Activated CD8-positive, alpha-beta memory T cell treated with anti-CD3 and anti-CD28 coated beads, Interleukin-2, amount 10 ng/mL, durations not matched to agents 7 days and 5 days (primary cell): ENCODE measurements at places on chromosomes 6 and 20.

DNA sequence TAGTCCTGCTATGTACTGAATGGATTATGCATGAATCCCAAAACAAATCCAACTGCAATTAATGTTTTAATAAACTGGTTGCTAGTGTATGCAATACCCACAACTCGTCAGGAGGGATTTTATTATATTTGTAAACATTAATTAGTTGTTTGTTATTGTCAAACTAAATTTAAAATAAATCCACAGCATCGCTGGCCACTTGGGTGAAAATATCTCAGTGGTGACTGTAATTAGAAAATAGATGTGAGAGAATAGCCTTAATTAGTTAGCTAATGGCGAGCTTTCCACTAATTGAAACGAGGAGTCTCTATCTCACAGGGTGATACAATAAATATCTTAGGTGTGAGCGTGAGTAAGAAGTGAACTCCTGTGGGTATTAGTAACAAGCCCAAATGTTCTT lies 176.8 kb downstream of the LINC00237 start:
- no peak for DNase-seq

DNA sequence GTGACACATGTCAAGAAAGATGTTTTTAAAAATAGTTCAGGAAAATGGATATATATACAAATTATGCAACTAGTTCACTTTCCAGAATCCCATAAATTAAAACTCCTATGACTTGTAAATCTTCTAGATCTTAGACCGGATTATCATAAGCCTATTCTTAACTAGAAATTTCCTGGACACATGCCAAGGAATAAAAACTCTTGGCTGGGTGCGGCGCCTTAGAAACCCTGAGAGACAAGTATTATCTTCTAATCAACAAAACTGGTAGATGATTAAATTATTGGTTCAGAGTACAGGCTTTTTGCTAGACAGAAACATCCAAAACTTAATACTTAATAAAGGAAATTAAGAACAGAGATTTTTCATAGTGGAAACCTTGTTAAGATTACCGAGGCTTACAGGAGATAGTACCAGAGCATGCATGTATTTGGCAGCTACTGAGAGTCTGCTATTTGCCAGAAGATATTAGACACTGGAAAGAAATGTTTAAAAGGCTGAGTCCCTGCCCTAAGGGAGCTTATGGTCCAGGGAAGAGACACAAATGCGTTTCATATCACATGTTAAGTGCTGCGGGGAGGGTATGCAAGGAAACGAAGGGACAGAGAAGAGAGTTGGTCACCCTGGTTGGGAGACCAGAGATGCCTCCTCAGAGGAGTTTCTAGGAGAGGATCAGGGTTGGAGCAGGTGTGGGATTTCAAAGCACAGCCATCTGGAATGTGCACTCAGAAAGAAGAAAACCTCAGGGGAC lies 46.5 kb upstream of the IFNGR1 start:
- DNase-seq: no peak

GRCh38 chr20:23293689-23294088 lies 56.9 kb upstream of the NXT1 start:
- no peak for DNase-seq

DNA sequence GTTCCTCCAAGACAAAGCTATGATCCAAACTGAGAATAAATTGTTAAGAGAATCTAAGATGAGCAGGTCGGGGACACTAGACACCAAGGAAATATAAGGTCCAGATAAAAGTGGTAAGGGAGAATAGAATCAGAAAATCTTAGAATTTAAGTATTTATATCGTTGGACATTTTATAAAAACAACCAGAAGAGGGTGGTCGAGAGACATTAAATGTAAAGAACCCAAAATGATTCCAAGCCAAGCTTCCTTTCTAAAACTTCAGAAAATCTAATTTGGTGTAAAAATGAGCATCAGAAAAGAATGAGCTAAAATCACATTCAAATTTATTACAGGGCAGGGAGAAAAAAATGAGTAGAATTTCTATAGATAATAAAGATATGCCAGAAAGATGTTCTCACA lies 97.8 kb upstream of the OGFRL1 start:
- no peak for DNase-seq

GRCh38 chr6:82555801-82556200 lies 192.2 kb downstream of the TPBG start:
- DNase-seq: no peak

GRCh38 chr20:57851025-57851682 lies 141.3 kb upstream of the PMEPA1 start:
- no peak for DNase-seq

- DNase-seq: no peak
Observed at GRCh38 chr20:20582734-20583133, 129.7 kb downstream of the RALGAPA2 start.

- no peak for DNase-seq
Observed at GRCh38 chr6:137136065-137136464, 37.4 kb downstream of the IL22RA2 start.

GRCh38 chr20:41147767-41148191 lies 10.4 kb downstream of the PLCG1 start:
- no peak for DNase-seq

GRCh38 chr6:903761-904160 lies 210.8 kb upstream of the EXOC2 start:
- DNase-seq: no peak

- no peak for DNase-seq
Observed at GRCh38 chr20:41365777-41366545, 657 bp downstream of the EMILIN3 start.

GRCh38 chr6:17032590-17032987 lies 69.3 kb upstream of the STMND1 start:
- no peak for DNase-seq

- no peak for DNase-seq
Observed at GRCh38 chr6:78435671-78436070, 431.7 kb upstream of the IRAK1BP1 start.

- no peak for DNase-seq
Observed at GRCh38 chr6:40966860-40967259, 72.2 kb downstream of the UNC5CL start.
